ENCODE measurements at places on chromosomes 7 and 10. TPM values are rescaled to one million over a fixed set of nuclear protein-coding genes. Genes with fewer than 3 reads are reported as not detected.

- no peak overlapping the region for H3K27ac ChIP-seq
- no peak for DNase-seq
- no peaks in the 10 kb centered on the region for H3K36me3 ChIP-seq
These were observed 22.6 kb downstream of the DYDC1 start for GRCh38 chr10:80333983-80334382.

- H3K27ac ChIP-seq = no peak overlapping the region
- DNase-seq = no peak
- no peaks in the 10 kb centered on the region for H3K4me1 ChIP-seq
- H3K36me3 ChIP-seq = no peaks in the 10 kb centered on the region
- H3K27me3 ChIP-seq = no peaks in the 10 kb centered on the region
- H3K4me3 ChIP-seq = no peak overlapping the region
These were observed 81.1 kb upstream of the MBL2 start for GRCh38 chr10:52853704-52854103.

Gene RPEL1
- not detected for total RNA-seq

Gene HHEX
- 0.16 TPM for total RNA-seq

DNA sequence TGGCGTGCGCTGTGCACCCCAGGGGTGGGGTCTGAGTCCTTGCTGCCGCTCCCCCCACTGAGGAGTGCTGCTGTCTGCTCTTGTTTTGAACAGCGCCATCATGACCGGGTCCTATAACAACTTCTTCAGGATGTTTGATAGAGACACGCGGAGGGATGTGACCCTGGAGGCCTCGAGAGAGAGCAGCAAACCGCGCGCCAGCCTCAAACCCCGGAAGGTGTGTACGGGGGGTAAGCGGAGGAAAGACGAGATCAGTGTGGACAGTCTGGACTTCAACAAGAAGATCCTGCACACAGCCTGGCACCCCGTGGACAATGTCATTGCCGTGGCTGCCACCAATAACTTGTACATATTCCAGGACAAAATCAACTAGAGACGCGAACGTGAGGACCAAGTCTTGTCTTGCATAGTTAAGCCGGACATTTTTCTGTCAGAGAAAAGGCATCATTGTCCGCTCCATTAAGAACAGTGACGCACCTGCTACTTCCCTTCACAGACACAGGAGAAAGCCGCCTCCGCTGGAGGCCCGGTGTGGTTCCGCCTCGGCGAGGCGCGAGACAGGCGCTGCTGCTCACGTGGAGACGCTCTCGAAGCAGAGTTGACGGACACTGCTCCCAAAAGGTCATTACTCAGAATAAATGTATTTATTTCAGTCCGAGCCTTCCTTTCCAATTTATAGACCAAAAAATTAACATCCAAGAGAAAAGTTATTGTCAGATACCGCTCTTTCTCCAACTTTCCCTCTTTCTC lies 26.0 kb downstream of the BNIP3 start:
- H3K4me1 ChIP-seq = no peaks in the 10 kb centered on the region
- no peak overlapping the region for H3K4me3 ChIP-seq
- H3K36me3 ChIP-seq = peaks cover 29% of the 10 kb centered on the region
- no peak for DNase-seq
- no peak overlapping the region for H3K27ac ChIP-seq
- H3K27me3 ChIP-seq = no peaks in the 10 kb centered on the region

- H3K4me1 ChIP-seq = peaks cover 11% of the 10 kb centered on the region
- H3K27ac ChIP-seq = no peak overlapping the region
- DNase-seq = no peak
- H3K27me3 ChIP-seq = no peaks in the 10 kb centered on the region
- H3K4me3 ChIP-seq = no peak overlapping the region
These were observed 54.3 kb downstream of the SLC16A9 start for GRCh38 chr10:59655309-59655708.

DNA sequence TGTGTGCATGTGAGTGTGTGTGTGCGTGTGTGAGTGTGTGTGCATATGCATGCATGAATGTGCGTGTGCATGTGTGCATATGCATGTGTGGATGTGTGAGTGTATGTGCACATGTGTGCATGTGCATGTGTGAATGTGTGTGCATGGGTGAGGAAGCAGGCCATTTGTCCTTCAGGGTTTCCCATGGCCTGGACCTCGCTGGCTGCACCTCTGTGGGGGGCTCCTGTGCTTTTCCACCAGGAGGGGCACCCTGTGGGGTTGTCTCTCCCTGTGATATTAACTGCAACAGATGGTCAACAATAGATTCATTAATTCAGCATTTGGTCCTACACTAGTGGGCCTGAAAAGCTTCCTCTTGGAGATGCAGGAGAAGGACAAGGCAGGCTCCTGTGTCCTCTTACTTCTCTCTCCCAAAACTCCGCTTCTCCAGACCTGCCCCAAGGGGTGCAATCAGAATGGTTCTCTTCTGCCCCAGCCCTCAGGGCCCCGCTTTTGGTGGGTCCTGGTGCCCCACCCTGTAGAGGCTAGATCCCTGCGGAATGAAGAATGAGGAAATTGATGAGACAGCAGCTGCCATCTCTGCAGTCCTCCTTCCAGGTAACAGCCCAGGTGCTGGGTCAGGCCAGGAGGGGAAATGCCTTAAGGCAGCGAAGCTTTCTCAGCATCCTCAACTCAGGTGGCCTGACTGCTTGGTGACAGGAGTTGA lies 41.5 kb upstream of the NUB1 start:
- H3K27ac ChIP-seq = no peak overlapping the region
- no peak for DNase-seq
- peaks cover 10% of the 10 kb centered on the region for H3K4me1 ChIP-seq
- H3K27me3 ChIP-seq = peaks cover 30% of the 10 kb centered on the region
- no peak overlapping the region for H3K4me3 ChIP-seq

DNA sequence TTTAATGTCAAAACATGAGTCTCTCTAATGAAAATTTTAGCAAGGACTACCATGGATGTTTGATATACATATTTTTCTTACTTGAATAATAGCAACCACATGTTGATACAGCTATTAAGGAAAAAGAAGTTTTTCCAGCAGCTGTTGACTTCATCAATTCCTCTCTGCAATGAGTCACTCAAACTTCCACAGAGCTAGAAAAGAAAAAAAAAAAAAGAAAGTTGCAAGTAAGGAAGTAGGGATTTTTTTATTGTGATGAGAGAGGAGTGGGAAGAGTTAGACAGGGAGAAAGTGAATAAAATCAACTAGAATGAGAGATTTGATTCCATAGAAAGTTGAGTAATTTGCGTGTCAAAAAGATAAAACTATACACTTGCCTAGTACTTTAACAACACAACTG lies 46.2 kb downstream of the CAV1 start:
- no peak overlapping the region for H3K4me3 ChIP-seq
- H3K27me3 ChIP-seq = peaks cover 13% of the 10 kb centered on the region
- H3K27ac ChIP-seq = no peak overlapping the region
- no peak for DNase-seq

DNA sequence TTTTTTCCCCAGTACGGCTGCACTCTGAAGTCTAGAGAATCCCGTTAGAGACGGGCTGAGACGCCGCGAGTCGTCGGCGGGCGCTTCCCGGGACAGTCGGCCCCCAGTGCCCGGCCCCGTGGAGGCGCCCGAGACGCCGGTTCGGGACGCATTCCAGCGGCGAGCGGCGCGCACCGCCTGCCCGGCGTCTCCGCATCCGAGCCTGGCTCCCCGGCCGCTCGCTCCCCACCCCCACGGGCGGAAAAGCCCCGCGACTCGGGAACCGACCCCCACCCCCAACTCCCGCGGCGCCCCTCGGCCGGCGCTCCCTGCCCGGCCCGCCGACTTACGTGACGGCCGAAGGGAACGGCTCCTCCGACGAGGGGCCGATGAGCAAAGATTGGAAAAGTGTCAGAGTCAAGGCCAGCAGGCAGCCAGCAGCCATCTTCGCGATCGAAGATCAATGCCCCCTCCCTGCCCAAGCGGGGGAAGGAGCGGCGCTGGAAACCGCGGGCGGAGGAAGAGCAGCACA lies 486 bp downstream of the CACNA2D1 start:
- H3K36me3 ChIP-seq = no peaks in the 10 kb centered on the region
- H3K27ac ChIP-seq = no peak overlapping the region
- H3K4me1 ChIP-seq = no peaks in the 10 kb centered on the region
- no peak overlapping the region for H3K4me3 ChIP-seq
- peaks cover 36% of the 10 kb centered on the region for H3K27me3 ChIP-seq

Gene HOGA1
- total RNA-seq = not detected

DNA sequence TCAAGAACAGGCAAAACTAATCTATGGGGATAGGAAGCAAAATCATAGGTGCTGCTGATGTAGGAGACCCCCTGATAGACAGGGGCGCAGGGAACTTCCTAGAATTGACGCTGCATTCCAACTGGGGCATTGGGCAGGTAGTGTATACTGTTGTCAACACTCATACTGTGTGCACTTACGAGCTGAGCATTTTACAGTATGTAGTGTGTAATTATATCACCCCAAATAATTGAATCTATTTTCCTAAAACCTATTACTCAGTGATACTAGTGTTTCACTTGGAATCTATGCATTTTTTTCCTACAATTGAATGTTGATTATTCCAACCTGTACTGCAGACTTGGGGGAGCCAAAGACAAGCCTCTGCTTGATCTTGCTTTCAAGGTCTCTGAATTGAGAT lies 207.0 kb upstream of the PRKCQ start:
- no peak overlapping the region for H3K4me3 ChIP-seq
- no peak for DNase-seq
- H3K36me3 ChIP-seq = no peaks in the 10 kb centered on the region
- peaks cover 15% of the 10 kb centered on the region for H3K27me3 ChIP-seq

- no peak for DNase-seq
- peaks cover 38% of the 10 kb centered on the region for H3K36me3 ChIP-seq
- H3K27me3 ChIP-seq = no peaks in the 10 kb centered on the region
These were observed 28.8 kb downstream of the XPNPEP1 start for GRCh38 chr10:109894516-109894915.

Gene C7orf57
- total RNA-seq = 0.31 TPM

DNA sequence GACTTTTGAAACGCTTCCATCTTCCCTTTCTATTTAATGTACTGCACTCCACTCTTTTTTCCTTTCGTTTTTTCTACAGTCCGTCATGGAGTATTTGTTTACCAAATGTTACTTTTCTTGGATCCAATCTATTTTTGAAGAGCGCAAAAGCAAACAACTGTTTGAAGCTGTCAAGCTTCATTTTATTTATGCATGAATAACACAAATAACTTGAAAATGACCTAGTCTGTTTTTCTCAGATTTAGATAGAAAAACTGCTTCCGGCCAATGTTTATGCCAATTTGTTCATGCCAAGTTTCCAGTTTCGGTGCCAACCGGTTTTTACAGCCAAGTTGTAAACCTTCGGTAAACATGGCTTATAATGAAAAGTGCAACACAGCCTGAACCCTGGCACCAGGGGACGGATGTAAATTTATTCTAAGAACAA lies 150.9 kb upstream of the KLF6 start:
- H3K27me3 ChIP-seq = peaks cover 3% of the 10 kb centered on the region
- peak overlapping the region; percentile 25 for H3K4me3 ChIP-seq
- H3K4me1 ChIP-seq = peaks cover 67% of the 10 kb centered on the region
- H3K36me3 ChIP-seq = peaks cover 9% of the 10 kb centered on the region

DNA sequence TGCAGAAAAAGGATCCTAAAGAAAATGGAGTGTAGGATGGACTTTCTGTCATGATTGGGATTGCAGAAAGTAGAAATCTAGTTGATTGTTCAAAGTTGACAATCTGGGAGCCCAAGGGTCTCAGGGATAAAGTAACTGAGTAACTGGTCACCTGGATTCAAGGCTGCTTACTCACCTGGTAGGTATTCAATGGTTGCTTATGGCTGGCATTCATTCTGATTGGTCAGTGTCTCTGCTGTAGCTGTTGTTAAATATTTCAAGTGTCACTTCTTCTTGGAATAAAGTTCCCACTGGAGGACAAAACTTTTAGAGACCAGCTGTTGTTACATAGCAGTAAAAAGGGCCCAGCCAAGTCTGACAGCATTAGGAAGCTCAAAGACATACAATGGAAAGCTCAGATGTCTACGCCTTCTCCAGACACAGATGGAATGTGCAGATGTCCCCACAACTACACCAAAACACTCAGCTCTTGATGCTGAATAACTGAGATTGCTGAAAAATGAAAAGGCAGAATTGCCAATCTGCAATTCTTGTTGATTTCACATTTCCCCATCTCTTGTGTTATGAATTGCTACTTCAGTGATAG lies 106.9 kb downstream of the ZNF467 start:
- no peaks in the 10 kb centered on the region for H3K36me3 ChIP-seq
- H3K27me3 ChIP-seq = peaks cover 37% of the 10 kb centered on the region
- H3K4me1 ChIP-seq = no peaks in the 10 kb centered on the region
- H3K27ac ChIP-seq = no peak overlapping the region
- no peak overlapping the region for H3K4me3 ChIP-seq

DNA sequence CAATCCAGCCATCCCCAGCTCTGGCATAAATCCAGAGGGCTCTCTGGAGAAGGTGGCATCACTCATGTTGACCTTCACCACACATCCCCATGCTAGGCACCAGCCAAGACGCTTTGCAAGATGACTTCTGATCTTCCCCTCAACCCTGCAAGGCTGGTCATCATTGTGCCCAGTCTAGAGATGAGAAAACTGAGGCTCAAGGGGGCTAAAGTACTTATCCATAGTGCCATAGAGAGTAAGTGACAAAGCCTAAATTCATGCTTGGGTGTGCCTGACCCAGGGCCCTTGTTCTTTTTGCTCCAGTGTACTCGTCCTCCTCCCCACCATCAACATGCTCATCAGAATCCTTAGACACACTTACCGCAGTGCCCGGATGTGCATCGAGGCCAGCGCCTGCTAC lies 1.7 kb upstream of the C10orf105 start:
- no peak overlapping the region for H3K27ac ChIP-seq
- H3K27me3 ChIP-seq = no peaks in the 10 kb centered on the region
- no peak overlapping the region for H3K4me3 ChIP-seq
- peaks cover 35% of the 10 kb centered on the region for H3K4me1 ChIP-seq
- H3K36me3 ChIP-seq = no peaks in the 10 kb centered on the region
- no peak for DNase-seq

DNA sequence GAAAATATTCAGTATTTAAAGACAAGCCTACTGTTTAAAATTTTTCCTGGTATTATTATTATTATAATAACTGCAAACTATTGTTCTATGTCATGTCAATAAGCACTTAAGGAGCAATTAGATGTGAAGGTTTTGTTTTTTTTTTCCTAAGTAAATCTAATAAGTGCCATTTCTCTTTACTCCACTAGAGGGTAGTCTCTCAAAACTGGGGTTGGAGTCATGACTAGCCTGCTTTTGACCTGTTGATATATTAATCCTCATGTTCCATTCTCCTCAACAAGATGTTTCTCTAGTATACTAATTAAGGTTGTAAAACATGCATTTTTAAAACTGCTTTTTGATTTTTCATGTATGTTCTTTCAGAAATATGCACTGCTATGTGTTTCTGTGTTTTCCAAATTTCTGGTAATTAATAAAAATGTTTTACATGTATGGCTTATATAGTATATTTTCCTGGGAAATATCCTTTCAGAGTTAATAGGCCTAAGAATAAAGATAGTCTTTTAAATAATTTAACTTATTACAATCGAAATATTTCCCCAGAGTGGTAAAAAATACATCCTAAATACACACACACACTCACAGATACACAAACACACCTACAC lies 1.0 kb upstream of the LRRN3 start:
- H3K27ac ChIP-seq = no peak overlapping the region
- peaks cover 40% of the 10 kb centered on the region for H3K36me3 ChIP-seq
- no peak for DNase-seq
- H3K27me3 ChIP-seq = no peaks in the 10 kb centered on the region
- H3K4me3 ChIP-seq = peak overlapping the region; percentile 93
- H3K4me1 ChIP-seq = peaks cover 85% of the 10 kb centered on the region

- no peak for DNase-seq
- peaks cover 18% of the 10 kb centered on the region for H3K4me1 ChIP-seq
- no peak overlapping the region for H3K27ac ChIP-seq
- H3K27me3 ChIP-seq = no peaks in the 10 kb centered on the region
These were observed 19.4 kb downstream of the MTURN start for GRCh38 chr7:30154111-30154587.

Gene FAM20C
- total RNA-seq = 0.15 TPM

Measured in activated T-helper 1 cell treated with anti-CD3 and anti-CD28 coated beads, Interleukin-12 subunit alpha, Interleukin-12 subunit beta, Interleukin-2, Interleukin-4 antibody, amounts not matched to agents 30 ng/mL and 10 ng/mL and 1 ng/mL, durations not matched to agents 14 hours and 24 hours and 36 hours (primary cell).